ENCODE measurements at places on chromosomes 7 and 10.

DNA sequence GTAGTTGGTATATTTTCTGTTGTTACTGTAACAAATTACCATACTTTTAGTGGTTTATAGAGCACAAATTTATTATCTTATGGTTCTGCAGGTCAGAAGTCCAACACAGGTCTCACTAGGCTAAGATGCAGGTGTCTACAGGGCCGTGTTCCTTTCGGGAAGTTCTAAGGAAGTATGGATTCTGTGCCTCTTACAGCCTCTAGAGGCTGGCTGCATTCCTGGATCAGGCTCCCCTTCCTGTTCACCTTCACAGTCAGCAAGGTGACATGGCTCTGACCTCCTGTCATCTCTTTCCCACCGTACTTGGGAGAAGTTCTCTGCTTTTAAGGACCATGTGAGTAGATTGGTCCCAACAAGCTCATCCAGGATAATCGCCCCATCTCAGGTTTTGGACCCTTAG lies 37.3 kb downstream of the BMPR1A start:
- DNase-seq, result no peak

- DNase-seq, result no peak
Observed at GRCh38 chr7:1650363-1651030, 19.6 kb upstream of the ELFN1 start.

DNA sequence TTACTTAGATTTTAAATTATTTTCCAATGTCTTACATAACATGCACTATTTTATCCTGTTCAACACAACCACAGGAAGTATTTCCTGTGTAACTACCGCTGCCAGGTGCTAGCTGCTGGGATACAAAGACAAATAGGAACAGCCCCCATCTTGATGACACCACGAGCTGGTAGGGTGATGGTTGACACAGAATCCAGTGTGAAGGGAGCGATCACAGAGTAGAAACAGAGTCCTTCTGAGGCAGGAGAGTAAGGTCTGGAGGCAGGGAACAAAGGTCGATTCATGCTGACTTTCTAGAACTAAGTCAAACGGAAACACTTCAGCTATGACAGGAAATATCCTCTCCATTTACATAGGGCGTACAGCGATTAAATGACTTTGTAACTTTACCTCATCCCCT lies 232.3 kb downstream of the ADAM12 start:
- DNase-seq, result no peak

GRCh38 chr7:75847707-75848106 lies 31.1 kb upstream of the RHBDD2 start:
- no peak for DNase-seq

- no peak for DNase-seq
Observed at GRCh38 chr10:100021322-100021721, 11.6 kb upstream of the DNMBP start.

DNA sequence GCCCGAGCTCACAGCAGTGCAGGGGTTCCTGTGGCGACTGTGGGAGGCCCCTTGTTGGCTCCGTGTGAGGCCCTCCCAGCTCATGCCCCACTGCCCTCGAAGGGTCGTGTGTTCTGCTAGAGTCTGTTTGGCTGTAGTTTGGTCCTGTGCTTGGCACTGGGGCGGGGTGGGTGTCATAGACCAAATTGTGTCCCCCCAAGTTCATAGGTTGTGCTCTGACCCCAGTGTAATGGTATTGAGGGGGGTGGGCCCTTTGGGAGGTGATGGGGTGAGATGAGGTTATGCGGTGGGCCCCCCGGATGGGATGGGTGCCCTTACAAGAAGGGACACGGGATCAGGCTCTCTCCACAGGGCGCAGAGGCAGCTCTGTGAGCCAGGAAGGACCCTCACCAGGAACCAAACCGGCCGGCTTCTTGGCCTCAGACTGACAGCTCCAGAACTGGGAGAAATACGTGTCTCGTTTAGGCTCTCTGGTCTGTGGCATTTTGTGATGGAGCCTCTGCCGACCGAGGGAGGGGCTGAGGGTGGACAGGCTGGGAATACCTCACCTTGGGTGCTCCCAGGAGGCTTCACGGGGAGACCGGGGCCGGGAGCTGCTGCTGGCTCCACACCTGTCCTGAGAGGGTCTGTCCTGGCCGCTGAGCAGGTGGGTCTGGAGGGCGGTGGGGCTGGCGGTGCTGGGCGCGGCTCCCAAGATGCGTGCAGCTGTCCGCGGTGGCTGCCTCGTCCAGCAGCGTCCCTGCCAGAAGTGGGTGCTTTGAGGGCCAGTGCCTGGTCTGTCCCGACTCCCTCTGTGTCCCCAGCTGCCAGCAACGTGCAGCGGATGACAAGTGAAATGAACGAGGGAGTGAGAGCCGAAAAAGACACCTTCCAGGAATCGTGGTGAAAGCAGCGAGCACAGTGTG lies 89.4 kb downstream of the INPP5A start:
- no peak for DNase-seq

GRCh38 chr7:34675749-34676374 lies 17.8 kb downstream of the NPSR1 start:
- no peak for DNase-seq

- DNase-seq, result no peak
Observed at GRCh38 chr10:128793726-128794655, 667.8 kb upstream of the MKI67 start.

DNA sequence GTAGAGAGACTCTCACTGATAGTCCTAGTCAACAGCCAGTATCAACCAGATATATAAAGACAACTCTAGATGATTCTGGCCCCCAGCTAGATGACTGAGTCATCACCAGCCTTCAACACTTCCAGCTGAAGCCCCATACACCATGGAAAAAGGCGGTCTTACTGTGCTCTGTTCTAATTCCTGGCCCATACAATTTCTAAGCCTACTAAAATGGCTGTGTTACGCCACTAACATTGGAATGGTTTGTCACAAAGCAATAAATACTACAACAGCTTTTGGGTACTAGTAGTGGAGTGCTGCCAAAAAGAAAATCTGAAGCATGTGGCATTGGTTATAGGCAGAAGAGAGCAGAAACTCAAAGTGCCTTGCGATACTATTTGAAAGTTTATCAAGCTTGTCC lies 13.0 kb upstream of the TES start:
- no peak for DNase-seq

GRCh38 chr10:120075349-120075748 lies 182.8 kb downstream of the SEC23IP start:
- DNase-seq, result no peak

GRCh38 chr10:29064680-29065079 lies 224.2 kb upstream of the LYZL1 start:
- no peak for DNase-seq

GRCh38 chr10:17006631-17007417 lies 122.8 kb downstream of the CUBN start:
- no peak for DNase-seq

- no peak for DNase-seq
Observed at GRCh38 chr7:47574482-47575329, 7.2 kb downstream of the TNS3 start.
